ENCODE measurements at places on chromosomes 2 and 18. TPM values are rescaled to one million over a fixed set of nuclear protein-coding genes. Genes with fewer than 3 reads are reported as not detected.

The KCNK3 gene
- polyA plus RNA-seq = 0.70 TPM

The STPG4 gene
- 0.03 TPM for polyA plus RNA-seq

The STAMBP gene
- polyA plus RNA-seq = 66.9 TPM

DNA sequence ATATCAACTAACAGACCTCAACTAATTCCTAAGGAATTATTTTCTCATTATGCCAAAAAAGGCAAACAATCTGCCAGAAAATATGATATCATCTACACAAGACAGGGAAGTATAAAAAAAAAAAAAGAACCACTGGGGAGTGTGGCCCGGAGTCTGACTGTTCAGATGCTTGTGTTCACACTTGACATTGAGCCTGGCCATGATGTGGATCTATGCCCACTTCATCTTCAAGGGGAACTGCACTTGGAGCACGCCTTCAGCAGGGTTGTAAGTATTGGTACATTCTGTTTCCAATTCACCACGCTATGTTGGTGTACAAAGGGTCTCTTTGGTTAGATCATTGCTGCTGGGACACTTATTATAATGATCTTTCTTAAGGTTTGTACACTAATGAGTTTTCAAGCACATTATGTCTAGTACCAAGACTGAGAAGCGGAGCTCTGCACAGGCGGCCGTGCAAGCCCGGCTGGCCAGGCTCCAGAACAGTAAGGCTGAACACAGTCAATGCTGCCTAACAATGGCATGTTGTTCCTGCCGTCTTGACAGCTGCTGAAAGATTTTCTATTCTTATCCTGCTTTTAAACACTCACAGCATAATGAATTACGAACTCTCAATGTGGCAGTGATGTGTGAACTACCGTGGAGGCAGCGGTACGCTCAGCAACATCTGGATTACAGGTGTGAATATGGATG lies 788.4 kb upstream of the SOX11 start:
- no peak for DNase-seq
- no peaks in the 10 kb centered on the region for H3K4me1 ChIP-seq
- no peak overlapping the region for H3K27ac ChIP-seq
- H3K4me3 ChIP-seq = no peak overlapping the region
- no peaks in the 10 kb centered on the region for H3K27me3 ChIP-seq
- H3K36me3 ChIP-seq = no peaks in the 10 kb centered on the region

DNA sequence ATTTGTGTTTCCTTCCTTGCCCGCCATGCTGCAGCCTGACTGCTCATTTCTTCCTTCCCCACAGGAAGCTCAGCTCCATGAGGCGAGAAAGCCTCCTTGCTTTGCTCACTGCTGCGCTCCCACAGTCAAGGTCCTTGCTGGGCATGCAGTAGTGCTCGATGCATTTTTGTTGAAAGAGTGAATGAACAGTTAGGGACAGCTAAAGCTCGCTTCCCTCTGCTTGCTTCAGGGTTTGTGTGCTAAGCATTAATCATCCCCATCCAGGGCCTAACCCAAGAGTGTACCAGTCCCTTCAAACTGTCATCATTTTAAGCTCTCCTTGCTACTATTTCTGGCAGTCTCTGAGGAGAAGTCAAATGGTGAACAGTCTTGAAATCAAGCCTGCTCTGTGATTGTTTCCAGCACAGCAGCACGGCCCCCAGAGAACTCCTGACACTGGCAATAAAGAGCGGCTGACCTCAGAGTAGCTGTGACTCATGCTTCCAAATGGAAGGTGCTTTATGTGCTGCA lies 171.7 kb upstream of the SOX11 start:
- no peak overlapping the region for H3K4me3 ChIP-seq
- no peaks in the 10 kb centered on the region for H3K27me3 ChIP-seq
- no peaks in the 10 kb centered on the region for H3K36me3 ChIP-seq
- peak overlapping the region; percentile 64 for H3K27ac ChIP-seq

DNA sequence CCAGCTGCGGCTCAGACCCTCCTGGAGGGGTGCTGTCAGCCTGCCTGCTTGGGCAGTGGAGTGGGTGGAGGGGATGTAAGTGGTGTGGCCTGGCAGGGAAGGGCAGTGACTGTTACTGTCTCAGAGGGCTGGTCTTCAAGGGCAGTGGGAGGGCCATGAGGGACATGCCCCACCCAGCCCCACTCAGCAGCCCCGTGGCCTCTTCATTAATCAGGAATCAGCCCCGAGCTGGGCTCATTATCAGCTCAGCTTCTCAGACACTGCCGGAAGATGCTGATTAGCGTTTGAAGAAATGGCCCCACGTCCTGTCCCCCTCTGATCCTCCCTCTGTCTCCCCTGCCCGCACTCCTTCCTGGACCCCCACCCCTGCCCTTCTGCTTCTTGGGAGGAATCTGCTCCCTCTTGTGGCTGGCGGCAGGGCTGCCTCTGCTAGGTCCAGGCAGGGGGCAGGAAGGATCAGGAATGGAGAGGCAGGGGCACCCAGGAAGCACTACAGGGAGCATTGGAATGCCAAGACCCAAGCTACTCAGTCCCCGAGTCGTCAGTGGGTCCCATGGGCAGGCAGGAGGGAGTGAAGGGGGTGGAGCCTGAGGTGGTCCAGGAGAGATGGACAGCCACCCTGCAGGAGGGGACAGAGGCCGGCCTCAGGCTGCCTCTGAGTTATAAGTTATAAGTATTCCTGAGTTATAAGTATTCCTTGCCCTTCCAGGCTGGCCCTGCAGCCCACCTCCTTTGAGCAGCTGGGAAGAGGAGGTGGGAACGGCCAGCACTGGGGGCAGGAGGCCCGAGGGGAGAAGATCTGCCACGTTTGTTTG lies 7.0 kb downstream of the ASIC4 start:
- no peak overlapping the region for H3K27ac ChIP-seq
- peaks cover 29% of the 10 kb centered on the region for H3K27me3 ChIP-seq
- DNase-seq = no peak
- H3K4me1 ChIP-seq = no peaks in the 10 kb centered on the region
- H3K4me3 ChIP-seq = no peak overlapping the region

DNA sequence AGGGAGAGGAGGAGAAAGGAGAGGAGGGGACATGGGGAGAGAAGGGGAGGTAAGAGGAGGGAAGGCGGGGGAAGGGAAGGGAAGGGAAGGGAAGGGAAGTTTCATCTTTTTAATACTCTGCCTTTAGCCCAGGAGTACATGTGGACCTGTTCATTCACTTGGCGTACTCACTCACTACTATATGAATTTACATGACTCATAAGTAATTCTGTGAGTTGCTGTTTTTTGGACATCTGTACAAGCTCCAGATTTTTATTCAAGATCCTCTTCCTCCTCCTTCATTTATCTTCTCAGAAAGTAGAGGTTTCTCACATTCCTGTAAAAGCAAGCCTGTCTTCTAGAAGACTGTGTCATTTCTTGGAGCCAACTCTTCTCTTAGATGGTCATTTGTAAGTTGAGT lies 84.6 kb downstream of the RDH14 start:
- DNase-seq = no peak
- H3K27me3 ChIP-seq = no peaks in the 10 kb centered on the region
- no peaks in the 10 kb centered on the region for H3K36me3 ChIP-seq
- H3K4me1 ChIP-seq = peaks cover 17% of the 10 kb centered on the region
- no peak overlapping the region for H3K27ac ChIP-seq

DNA sequence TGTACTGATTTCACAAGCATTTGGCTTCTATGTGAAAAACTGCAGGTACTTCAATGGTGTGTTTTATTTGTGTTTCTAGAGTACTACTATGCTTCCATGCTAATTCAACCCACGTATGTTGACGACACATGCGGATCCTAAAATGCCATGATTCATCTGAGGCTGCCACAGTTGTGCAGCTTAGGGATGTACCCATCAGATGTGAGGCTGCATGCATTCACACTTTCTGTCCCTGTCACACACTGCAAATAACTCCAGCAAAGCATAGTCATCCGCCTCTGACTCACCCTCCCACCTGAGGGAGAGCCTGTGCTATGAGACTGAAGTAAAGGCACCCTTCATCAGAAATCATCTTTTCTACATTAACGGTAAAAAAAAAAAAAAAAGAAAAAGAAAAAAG lies 22.1 kb upstream of the SERTAD2 start:
- DNase-seq = no peak
- H3K4me3 ChIP-seq = no peak overlapping the region
- no peak overlapping the region for H3K27ac ChIP-seq
- no peaks in the 10 kb centered on the region for H3K27me3 ChIP-seq
- peaks cover 15% of the 10 kb centered on the region for H3K4me1 ChIP-seq

- H3K4me3 ChIP-seq = no peak overlapping the region
- peaks cover 7% of the 10 kb centered on the region for H3K4me1 ChIP-seq
- DNase-seq = no peak
These were observed 9.8 kb downstream of the RMDN2 start for GRCh38 chr2:37934591-37935513.

DNA sequence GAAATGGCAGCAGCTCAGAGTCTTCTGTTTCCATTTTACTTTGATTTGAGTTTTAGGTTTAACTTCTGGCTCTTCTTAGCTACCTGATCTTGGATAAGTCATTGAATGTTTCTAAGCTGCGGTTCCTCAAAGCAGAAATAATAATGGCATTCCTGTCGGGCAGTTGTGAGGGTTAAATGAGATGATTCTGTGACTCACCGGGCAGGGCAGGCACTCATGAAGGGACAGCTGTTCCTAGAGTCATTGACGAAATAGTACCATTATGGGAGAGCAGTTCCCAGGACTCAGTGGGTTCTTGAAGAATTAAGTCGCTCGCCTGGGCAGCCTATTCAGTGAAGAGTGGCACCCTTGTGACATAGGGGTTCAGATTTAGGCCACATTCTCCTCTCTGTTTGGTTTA lies 10.3 kb downstream of the TRIB2 start:
- H3K4me1 ChIP-seq = peaks cover 40% of the 10 kb centered on the region
- H3K36me3 ChIP-seq = peaks cover 67% of the 10 kb centered on the region
- DNase-seq = no peak
- H3K4me3 ChIP-seq = no peak overlapping the region
- no peaks in the 10 kb centered on the region for H3K27me3 ChIP-seq

DNA sequence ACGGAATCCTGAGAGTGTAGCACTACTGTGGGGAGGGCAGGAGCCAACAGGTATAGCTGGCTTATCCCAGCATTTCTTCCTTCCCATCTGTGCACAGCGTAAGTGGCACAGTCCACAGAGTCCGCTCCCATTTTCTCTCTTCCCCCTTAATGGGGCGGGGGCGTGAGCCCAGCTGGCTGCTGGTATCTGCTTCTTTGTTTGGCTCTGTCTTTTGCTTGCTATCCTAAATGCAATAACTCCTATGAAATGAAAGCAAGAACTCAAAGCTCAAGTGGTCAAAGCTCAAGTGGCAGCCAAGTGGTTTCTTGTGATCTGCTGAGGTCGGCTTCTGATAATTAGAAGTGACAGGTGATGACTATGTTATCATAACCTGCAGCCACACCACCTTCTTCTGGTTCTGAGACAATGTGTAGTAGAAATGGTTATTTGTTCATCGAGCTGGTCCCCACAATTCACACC lies 192.7 kb downstream of the PLCL1 start:
- no peak for DNase-seq
- no peaks in the 10 kb centered on the region for H3K27me3 ChIP-seq
- no peak overlapping the region for H3K27ac ChIP-seq
- peaks cover 13% of the 10 kb centered on the region for H3K4me1 ChIP-seq

DNA sequence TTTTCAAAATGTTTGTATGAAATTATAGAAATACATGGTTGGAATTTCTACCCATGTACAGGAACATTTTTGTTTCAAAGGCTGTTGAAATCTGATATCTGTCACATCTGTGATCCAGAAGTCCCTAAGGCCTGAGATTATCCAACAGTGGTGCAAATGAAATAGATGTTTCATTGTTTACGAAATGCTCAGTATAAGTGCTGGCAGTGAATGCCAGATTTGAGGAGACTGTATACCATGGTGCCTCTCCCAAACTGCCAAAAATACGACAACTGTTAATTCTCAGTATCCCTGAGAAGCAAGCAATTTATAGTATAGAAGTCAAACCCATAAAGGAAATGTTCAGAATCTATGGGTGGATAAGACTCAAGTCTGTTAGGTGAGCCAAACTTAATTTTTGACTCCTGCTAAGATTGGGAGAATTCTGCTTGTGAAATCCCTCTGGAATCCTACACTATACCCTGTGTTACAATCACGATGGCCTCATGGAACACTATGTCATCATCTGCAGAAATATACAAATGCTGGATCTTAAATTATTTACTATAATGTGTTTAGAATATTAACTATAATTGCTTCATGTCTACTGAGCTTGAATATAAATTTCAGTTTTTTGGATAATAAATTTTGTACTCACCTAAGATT lies 71.2 kb upstream of the DOCK10 start:
- H3K27me3 ChIP-seq = no peaks in the 10 kb centered on the region
- H3K36me3 ChIP-seq = no peaks in the 10 kb centered on the region
- no peak overlapping the region for H3K4me3 ChIP-seq
- no peak for DNase-seq
- H3K27ac ChIP-seq = peak overlapping the region; percentile 11

- peaks cover 40% of the 10 kb centered on the region for H3K4me1 ChIP-seq
- no peaks in the 10 kb centered on the region for H3K27me3 ChIP-seq
- H3K36me3 ChIP-seq = no peaks in the 10 kb centered on the region
- H3K27ac ChIP-seq = peak overlapping the region; percentile 84
- H3K4me3 ChIP-seq = peak overlapping the region; percentile 2
These were observed 228.3 kb upstream of the FOSL2 start for GRCh38 chr2:28164280-28164801.

DNA sequence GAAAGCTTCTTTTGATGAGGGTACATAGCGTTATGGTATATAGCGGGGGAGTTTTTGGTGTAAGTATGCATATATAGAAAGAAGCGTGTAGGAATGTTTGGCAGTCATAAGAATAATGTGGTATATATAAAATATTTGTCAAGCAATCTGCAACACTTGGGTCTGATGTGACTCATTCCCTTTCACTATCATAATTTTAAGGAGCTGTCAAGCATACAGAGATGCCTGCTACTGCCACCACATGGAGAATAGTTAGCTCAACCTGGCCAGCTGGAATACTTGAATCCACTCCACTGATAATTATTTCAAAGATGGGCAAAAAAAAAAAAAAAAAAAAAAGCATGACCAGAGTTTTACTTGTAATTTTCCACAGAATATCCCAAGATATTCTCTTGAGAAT lies 559.8 kb upstream of the REG3G start:
- H3K27ac ChIP-seq = no peak overlapping the region
- no peak overlapping the region for H3K4me3 ChIP-seq
- no peaks in the 10 kb centered on the region for H3K27me3 ChIP-seq
- H3K4me1 ChIP-seq = no peaks in the 10 kb centered on the region
- H3K36me3 ChIP-seq = no peaks in the 10 kb centered on the region

DNA sequence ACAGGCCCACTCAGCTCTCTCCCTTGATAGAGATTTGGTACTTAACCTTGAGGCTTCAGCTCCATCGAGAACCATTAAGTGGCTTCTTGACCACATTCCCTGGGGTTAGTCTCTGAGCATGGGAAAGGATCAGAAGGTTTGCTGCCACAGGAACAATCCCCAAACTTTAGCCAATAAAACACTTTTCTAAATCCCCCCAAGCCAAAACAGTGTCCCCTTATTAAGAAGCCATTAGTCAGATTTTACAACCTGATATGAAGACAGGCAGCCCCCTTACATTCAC lies 37.7 kb upstream of the SLC8A1 start:
- no peaks in the 10 kb centered on the region for H3K27me3 ChIP-seq
- H3K36me3 ChIP-seq = no peaks in the 10 kb centered on the region
- H3K4me1 ChIP-seq = peaks cover 6% of the 10 kb centered on the region
- DNase-seq = no peak
- no peak overlapping the region for H3K27ac ChIP-seq

GRCh38 chr18:80103231-80103630 lies 5.8 kb upstream of the ADNP2 start:
- no peaks in the 10 kb centered on the region for H3K27me3 ChIP-seq
- H3K4me3 ChIP-seq = no peak overlapping the region
- no peaks in the 10 kb centered on the region for H3K4me1 ChIP-seq
- no peak for DNase-seq
- H3K27ac ChIP-seq = no peak overlapping the region

- no peak for DNase-seq
- no peaks in the 10 kb centered on the region for H3K4me1 ChIP-seq
- no peaks in the 10 kb centered on the region for H3K36me3 ChIP-seq
- H3K4me3 ChIP-seq = no peak overlapping the region
- H3K27me3 ChIP-seq = no peaks in the 10 kb centered on the region
- H3K27ac ChIP-seq = no peak overlapping the region
These were observed 108.9 kb upstream of the ZNF236 start for GRCh38 chr18:76713432-76713831.
